ENCODE measurements at places on chromosomes 3 and 15.
A peak's percentile ranks its signal among the peaks of the same experiment; 100 is the strongest.

DNA sequence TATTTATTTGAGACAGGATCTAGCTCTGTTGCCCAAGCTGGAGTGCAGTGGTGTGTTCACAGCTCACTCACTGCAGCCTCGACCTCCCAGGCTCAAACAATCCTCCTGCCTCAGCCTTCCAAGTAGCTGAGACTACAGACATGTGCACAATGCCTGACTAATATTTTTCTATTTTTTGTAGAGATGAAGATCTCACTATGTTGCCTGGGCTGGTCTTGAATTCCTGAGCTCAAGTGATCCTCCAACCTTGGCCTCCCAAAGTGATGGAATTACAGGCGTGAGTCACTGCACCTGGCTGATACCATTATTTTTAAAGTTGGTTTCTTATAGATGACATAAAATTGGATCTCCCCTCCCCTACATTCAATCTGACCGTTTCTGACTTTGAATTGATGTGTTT, 139.5 kb upstream of the RGMA start:
- no peak for DNase-seq

GRCh38 chr3:70863049-70863448, 550.6 kb upstream of the MDFIC2 start:
- no peak for DNase-seq

GRCh38 chr3:103055021-103055520, 620.3 kb downstream of the ZPLD1 start:
- no peak for DNase-seq

- no peak for DNase-seq
These were observed 2.8 kb upstream of the EIF4G1 start for GRCh38 chr3:184311633-184312032.

DNA sequence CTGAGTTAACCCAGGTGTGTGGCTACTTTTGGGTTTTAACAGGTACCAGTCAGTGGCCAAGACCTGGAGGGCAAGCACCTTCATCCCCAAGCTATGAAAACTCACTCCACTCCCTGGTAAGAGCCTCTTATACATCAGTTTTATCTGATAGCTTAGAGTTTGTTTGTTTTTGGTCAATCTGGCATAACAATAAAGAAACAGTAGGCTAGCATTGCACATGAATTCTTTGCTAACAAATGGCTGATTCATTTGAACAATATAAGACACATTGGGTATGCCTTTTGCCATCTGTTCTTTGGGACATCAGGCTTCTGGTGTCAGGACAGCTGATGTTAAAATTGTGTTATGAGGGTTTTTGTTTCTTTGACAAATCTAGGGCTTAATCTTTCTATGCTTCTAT, 125.0 kb upstream of the CGNL1 start:
- DNase-seq, result no peak

- DNase-seq, result no peak
These were observed 70.4 kb downstream of the CHDH start for GRCh38 chr3:53775834-53776251.

DNA sequence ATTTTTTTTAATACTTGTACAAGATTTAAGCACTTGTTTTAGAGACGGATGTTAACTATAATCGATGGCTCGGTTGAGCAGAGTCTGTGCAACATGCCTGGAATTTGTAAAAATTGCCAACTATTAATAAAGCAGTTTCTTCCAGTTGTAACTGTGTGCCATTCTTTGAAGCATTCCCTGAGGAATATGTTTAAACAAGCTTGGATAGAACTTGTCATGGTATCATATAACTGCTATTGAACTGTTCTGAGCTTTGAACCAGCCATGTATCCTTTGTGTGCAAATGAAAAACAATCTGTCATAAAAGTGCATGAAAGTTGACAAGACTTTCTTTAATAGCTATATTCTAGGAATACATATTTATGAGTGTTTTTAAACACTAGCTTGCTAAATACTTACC, 45.8 kb upstream of the UBE2E2 start:
- DNase-seq, result no peak

- no peak for DNase-seq
These were observed 84.2 kb downstream of the OSBPL10 start for GRCh38 chr3:31896648-31897433.

DNA sequence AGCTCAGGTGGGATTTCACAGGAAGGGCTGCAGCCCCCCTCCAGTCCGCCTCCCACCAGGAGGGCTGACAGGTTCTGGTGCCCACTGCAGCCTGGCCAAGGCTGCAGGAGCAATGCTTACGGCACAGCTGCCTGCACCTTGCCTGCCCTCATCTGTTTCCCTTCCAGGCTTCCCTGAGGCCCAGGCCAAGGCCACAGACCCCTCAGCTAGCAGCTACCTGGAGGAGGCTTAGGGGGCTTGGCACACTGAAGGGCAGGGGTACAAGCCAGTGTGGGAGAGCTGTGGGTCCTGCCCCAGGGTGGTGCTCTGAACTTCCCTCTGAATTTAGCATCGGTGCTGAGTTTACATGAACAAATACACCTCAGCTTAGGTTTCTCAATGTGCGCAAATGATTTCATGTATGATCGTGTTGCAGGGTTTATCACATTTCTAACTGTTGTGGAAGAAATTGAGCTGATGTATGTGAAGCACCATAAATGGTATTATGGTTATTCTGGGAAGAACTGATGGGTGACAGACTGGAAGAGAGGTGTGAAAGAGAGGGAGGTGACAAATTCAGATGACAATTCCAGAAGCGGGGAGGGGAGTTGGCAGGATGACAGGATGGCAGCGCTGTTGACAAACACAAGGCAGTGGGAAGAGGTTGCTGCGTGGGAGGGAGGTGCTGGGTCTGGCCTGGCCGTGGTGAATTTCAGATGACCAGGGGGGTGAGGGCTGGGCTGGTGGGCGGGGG, 6.1 kb downstream of the RHCG start:
- DNase-seq, result no peak

GRCh38 chr15:45355860-45356259, 22.5 kb downstream of the GATM start:
- DNase-seq, result no peak

DNA sequence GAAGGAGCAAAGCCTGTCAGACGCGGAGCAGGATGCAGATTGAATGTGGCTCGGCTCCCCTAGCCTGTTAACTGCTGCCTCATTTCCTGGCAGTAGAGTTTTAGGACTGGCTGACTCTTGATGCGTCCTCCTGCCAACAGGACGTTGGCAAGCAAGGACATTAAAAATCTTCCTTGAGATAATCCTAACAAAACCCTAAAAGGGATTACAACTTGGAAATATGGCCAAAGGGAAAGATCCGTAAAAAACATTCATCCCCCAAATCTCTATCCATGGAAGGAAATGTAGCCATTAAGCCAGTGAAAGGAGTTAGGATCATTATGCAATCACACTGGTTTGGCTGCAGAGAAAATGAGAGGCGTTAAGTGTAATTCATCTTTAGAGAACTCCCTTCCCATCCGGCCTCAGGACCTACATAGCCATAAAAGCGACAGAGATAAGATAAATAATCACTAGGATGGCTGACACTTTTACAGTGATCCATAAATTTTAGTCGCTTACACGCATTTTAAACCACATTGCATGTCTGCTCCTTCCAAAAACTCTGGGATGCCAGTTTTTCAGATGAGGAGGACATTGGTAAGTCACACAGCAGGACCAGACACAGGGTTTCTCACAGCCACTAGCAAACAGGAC, 44.5 kb upstream of the C3orf80 start:
- DNase-seq, result no peak

GRCh38 chr3:175346573-175347356, 487.6 kb downstream of the NAALADL2 start:
- DNase-seq, result no peak

DNA sequence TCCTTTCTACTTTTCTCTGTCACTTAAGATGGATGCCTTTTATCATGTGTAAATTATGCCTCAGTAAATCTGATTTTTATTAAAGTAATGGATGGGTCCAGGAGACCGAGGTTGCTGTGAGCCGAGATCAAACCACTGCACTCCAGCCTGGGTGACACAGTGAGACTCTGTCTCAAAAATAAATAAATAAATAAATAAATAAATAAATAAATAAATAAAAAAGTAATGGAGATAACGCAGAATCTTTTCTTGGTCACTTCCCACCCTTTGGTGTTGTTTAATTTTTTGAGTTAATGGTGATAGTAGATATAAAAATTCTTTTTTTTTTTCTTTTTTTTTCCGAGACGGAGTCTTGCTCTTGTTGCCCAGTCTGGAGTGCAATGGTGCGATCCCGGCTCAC, 44.1 kb upstream of the MUC13 start:
- DNase-seq, result no peak

- no peak for DNase-seq
These were observed 764.5 kb downstream of the TUSC7 start for GRCh38 chr3:117473981-117474538.

- DNase-seq, result no peak
These were observed 93.6 kb downstream of the SCN11A start for GRCh38 chr3:38958026-38958720.

DNA sequence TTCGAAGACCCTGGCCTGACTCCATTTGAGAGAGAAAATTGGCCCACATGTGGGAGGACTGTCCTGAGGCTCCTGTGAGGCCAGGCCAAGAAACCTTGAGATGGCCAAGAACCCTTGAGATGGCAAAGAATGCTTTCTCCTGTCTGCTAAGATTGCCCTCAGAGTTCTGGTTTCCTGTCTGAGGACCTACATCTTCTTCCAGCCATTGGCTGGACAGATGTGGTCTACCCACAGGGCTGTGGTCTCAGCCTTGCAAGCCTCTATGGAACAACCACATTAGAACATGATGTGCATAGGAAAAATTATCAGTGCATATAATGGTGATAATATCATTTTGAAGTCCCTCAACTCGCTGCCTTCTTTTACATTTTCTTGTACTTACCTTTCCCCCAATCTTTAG, 10.8 kb upstream of the RASA2 start:
- DNase-seq, result no peak

GRCh38 chr15:29859293-29859692, 37.0 kb upstream of the TJP1 start:
- no peak for DNase-seq

DNA sequence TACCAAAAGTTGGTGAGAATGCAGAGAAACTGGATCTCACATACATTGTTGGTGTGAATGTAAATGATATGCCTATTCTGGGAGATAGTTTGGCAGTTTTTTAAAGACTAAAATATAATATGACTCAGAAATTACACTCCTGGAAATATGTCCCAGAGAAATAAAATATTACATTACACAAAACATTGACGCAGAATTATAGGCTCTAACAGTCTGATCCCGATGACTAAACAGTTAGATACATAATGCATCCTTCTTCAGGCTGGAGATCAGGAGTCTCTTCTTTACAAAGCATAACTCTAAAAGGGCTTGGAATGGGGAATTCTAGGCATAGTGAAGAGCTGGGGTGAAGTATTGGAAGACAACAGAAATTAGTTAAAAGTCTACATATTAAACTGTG, 586.2 kb upstream of the NECTIN3 start:
- DNase-seq, result no peak

GRCh38 chr3:196175722-196176121, 35.5 kb downstream of the ZDHHC19 start:
- DNase-seq, result no peak

DNA sequence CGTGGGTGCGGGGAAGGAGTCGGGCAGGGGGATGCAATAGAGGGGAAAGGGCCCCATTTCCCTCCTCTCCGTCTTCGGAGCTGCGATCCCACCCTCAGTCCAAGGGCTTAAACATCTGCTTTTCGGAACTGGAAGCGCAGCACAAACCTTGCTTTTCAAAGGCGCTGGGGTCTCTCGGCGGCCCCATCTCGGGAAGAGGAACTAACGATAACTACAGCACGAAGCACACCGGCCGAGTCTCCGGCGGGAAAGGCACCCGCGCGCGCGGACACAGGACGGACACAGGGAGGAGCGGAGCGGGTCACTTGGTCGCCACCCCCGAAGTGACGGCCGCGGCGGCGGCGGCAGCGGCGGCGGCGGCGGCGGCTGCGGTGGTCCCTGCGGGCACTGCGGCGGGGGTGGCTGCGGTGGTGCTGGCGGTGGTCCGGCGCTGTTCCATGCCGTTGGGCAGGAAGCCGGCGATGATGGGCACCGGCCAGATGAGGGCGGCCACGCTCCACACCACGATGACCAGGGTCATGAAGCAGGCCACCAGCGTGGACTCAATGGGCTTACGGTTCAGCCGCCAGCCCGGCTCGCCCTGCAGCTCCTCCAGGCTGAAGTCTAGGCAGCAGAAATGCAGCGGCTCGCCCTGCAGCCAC, 1.1 kb downstream of the TMEM158 start:
- peak; percentile 65 for DNase-seq

DNA sequence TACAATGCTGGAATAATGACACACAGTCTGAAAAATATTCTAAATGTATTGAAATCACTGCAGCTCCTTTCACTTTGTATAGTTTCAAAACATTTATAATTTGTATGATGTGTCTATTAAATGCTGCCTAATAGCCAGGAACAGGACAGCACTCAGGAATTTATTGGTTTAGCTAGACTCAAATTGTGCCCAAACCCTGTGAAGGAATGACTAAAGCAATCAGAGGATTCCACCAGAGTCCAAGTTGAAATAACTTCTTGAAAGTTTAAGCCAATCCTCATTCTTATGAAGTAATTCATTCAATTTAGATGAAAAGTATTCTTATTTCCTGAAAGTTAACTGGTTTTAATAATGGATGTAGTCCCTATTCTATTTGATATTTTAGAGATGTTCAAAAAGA, 267.0 kb downstream of the ZMAT3 start:
- DNase-seq, result no peak

GRCh38 chr3:152539191-152539764, 270.5 kb downstream of the MBNL1 start:
- no peak for DNase-seq

DNA sequence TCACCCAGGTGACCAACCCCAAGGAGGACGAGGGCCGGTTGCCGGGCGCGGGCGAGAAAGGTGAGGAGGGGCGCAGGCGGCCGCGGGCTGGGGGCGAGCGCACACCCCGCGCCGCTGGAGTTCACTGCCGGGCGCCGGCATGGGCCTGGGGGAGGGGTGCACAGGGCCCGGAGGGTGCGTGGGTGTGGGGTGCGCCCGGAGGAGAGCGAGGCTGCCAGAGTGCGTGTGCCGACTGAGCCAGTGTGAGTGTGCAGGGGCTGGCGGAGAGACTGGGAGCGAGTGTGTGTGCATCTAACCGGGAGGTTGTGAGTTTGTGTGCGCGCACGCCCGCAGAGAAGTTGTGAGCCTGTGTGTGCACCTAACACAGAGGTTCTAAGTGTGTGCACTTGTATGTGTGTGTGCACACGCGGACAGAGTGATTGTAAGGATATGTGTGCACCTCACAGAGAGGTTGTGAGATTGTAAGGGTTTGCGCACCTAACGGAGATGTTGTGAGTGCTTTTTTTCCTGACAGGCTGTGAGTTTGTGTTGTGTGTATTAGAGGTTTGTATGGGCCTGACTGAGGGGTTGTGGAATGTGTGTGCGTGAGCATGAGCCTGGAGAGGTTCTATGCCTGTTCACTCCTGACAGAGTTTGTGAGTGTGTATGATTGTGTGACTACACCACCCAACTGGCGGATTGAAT, 681 bp downstream of the CTDSPL start:
- DNase-seq, result no peak

Measured in hematopoietic multipotent progenitor cell treated with erythropoietin and hydrocortisone succinate and interleukin-3 and kit ligand, for 17 days (in vitro differentiated cells).